ENCODE measurements at places on chromosomes 6 and 20.

DNA sequence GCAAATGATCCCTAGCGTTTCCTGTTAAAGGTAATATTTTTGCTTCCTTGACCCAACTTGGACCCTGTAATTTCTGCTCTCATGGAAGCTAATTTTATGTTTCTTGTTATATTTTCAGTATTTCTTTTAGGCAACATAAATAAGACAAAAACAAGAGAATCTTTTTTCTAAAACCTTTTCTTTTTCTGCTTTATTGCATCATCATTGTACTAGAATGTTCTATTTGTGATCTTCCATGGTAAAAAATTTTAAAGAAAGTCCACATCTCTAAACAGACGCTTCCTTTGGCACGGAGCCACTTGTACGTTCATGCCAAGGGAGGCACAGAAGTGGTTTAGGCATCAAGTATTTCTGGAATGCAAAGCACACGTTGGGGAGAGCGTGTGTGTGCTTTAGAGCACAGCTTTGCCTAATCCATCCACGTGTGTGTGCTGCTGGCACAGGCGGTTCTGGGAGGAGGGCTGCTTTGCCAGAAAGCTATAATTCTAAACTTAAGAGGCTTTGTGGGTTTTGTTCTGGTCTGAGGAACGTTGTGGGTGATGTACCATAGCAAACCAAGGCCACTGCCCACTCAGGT, 98.3 kb downstream of the SASH1 start:
- DNase-seq, result no peak

GRCh38 chr6:163412801-163413344, 1.6 kb upstream of the QKI start:
- no peak for DNase-seq

DNA sequence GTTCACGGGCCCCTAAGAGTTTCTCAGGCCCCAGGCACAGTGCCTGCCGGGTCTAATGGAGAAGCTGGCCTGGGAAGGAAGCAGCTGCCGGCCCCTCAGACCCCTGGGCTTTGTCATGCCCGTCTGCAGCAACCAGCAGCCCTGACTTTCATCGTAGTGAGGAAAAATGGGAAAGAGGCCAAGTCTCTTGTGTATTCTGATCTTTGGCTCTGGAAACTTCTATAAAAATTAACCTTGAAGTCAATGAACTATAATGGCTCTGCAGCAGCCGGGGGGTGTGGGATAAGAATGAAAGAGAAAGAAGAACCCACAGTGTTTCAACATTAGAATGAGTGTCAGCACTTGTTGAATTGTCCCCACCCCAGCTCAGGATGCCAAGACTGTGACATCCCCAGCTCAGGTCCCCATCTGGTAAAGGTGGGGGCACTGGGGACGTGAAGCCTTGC, 12.9 kb downstream of the TGM2 start:
- peak; percentile 84 for DNase-seq

DNA sequence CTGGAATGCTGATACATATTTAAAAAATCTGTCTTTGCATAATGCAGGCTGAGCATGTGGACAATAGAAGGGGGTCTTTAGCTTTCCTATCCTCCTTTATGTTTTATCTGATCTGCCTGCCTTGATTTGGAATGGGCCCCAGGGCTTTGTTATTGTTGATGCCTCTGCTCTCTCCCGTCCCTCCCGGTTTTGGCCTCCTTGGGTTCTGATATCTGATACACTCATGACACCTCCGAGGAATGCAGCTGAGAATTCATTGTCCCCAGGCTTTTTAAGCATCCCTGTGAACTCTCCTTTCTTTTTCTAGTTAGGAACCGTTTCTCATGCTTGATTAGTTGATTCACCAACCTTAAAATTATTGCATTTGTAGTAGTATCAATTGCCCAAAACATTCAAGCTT, 185.5 kb upstream of the RALGAPA2 start:
- no peak for DNase-seq

- peak; percentile 87 for DNase-seq
These were observed 35.9 kb downstream of the SRC start for GRCh38 chr20:37381621-37382471.

- DNase-seq, result no peak
These were observed 3.8 kb upstream of the WFDC12 start for GRCh38 chr20:45128099-45128498.
